ENCODE measurements at places on chromosomes 12 and 14.

GRCh38 chr14:20631023-20631879, 10.2 kb downstream of the OR6S1 start:
- DNase-seq: no peak

GRCh38 chr14:38253676-38254075, 2.2 kb downstream of the CLEC14A start:
- no peak for DNase-seq

DNA sequence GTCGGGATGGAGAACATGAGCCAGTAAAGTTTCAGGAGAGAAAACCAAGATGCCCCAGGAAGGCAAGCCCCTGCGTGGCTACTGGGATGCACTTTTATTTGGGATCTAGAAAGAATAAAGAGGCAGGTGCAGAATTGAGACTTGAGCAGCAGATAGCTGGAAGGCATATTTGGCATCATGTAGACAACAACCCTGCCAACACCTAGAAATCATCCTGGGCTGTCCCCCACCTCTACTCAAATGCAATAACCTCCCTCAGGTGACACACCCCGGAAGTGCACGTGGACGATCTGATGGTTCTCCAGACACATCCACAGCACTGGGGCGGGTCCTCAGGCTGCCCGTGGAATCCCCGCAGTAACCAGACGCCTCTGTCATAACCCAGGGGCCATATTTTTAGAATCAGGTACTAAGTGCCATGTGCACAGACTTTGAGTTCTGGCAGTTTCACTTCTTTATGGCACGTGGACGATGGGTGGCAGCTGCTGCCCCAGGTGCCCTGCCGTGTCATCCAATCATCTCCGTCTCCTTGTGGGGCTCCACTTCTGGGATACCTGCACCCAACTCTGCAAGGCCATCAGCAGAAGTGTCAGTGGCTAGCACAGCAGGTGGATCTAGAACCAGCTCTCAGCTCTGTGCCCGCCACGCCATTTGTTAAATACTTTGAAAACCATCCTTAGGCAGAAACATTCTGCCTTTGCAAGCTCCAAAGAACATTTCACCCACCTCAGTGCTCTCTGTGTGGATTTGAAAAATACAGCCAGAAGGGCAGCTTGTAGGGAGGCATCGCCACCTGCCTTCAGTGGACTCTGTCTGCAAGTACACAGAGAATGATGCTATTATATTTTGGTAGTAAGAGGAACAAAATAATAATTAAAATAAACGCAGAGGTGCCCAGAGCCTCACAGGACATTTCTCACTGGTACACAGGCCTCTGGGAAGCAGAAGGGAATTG, 771.7 kb upstream of the TMEM132C start:
- DNase-seq: no peak

DNA sequence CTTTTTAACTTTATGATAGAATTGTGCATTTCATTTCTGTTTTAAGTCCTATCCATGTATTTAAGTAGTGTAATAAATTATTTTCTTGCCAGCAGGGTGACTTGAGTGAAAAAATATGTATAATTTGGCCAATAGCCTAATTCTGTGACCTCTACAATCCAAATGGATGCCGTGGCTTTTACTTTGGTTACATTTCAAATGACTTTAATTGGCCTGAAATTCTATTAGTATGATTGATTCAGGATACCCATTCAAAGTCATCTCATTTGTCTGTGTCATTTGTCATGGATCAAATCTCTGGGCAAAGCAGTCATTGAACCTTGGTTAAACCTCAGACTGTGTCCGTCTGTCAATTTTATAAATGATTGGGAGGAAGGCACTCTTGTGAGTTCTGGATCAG, 29.6 kb downstream of the CRADD start:
- no peak for DNase-seq

GRCh38 chr14:92105073-92105892, 1.1 kb downstream of the ATXN3 start:
- DNase-seq: no peak

DNA sequence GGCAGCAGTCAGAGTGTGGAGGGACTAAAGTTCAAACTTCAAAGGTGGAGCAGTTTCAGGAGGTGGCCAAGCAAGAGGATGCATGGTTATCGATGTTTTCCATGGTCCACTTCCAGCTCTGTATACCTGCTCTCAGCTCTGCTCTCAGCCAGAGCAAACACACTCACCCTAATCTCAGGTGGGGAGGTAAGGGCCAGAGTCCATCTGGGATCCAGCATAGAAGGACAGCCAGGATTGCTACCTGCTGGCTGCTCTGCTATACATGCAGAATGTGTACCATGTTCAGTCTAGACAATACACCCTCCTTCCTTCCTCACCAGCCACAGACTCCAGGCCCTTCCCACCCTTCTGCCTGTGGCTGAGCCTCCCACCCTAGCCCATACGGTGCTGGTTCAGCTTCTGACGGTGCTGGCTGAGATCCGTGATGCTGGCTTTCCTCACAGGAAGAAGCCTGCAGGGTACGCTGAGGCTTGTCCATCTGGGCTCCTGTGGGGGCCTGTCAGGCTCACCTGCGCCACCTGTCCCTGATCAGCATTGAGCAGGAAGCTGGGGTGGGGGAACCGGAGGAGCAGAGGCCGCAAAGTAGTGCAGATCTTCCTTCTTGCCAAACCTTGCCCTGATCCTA, 2.4 kb downstream of the CBLN3 start:
- no peak for DNase-seq

GRCh38 chr12:76091246-76091754, 6.8 kb upstream of the NAP1L1 start:
- DNase-seq: no peak

DNA sequence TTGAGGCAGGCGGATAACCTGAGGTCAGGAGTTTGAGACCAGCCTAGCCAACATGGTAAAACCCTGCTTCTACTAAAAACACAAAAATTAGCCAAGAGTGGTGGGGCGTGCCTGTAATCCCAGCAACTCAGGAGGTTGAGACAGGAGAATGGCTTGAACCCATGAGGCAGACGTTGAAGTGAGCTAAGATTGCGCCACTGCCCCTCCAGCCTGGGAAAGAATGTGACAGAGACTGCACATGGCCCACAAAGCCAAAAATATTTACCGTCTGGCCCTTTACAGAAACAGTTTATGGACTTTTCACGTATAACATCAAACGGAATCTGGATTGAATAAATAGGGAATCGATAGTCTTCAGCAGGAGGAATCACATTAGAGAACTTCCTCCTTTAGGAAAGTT, 3.5 kb downstream of the RSRC2 start:
- DNase-seq: no peak

DNA sequence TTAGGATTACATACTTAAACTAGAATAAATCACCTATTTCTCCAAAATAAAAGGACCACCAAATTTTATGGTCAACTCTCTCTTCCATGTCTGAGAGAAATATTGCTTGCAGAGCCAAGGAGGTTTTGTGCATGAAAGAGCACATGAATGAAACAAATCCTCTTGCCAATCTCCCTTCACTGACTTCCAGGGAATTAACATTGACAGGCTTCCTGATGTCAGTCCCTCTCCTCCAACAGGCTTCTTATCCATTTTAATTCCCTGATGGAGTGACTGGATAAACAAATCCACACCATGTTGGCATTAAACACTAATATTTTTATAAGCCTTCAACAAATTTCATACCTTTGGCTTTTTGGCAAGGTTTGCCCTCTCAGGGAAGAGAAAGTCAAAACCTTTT, 45.3 kb upstream of the CNTN1 start:
- no peak for DNase-seq

GRCh38 chr12:130281153-130281799, 56.4 kb upstream of the PIWIL1 start:
- DNase-seq: peak; percentile 29

GRCh38 chr12:22881878-22882385, 257.0 kb downstream of the ETNK1 start:
- DNase-seq: no peak

- DNase-seq: no peak
Observed at GRCh38 chr14:91910196-91910595, 37.3 kb downstream of the FBLN5 start.

- DNase-seq: peak; percentile 73
Observed at GRCh38 chr12:82383930-82384552, 25.7 kb downstream of the METTL25 start.

- no peak for DNase-seq
Observed at GRCh38 chr12:46456356-46457334, 84.1 kb upstream of the SLC38A2 start.

- DNase-seq: no peak
Observed at GRCh38 chr12:103462675-103463074, 33.1 kb downstream of the C12orf42 start.

GRCh38 chr14:88194531-88194930, 128.5 kb downstream of the KCNK10 start:
- DNase-seq: no peak

DNA sequence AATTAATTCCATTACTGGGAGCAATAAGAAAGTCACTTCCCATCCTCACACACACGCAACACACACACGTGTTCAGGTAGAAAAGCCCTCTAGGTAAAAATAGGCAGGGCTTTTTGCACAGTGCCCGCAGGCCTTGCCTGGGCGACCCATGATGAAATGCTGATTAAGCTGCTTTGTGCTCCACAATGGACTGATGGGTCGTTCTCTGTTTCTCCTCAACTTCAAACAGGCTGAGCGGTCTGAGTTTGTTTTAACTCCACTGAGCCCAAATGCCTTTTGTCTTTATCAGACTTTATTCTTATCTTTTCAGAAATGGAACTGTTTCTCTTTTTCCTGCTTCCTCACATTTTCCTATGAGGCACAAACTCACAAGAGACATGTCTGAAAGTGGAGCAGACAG, 9.4 kb upstream of the DACT1 start:
- no peak for DNase-seq

DNA sequence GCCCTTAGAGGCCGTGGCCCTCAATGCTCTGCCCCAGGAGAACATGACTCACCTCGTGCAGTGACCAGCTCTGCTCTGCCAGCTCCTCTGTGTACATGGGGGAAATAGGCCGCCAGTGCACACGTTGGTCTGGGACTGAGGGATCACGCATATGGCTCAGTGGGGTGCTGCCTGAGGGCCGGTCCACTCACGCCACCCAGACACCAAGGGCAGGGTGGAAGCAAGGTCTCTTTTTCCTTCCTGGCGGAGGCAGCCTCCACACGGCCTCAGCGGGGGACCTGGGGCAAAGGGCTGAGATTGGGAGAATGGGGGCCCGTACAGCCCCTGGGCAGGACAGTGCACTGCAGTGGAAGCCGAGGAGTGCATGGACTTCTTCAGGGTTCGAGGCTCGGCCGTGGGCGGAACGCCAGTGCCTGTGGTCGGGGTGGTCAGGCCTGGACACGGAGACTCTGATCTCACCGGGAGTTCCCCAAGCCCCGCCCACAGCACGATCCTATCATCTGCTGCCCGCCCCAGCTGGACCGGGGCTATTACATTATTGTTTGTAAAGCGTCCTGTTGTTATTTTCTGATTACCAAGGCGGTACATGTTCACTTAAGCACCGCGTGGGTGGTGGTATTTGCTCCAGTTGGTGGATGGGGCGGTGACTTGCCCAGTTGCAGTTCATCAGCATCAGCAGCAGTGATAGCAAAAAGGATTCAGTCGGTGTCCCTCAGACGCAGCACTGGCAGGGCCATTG, 38.8 kb upstream of the TDRD9 start:
- DNase-seq: no peak

GRCh38 chr14:76268047-76268431, 107.9 kb upstream of the ESRRB start:
- DNase-seq: no peak

- no peak for DNase-seq
Observed at GRCh38 chr14:64695071-64695470, 9.2 kb upstream of the PLEKHG3 start.

DNA sequence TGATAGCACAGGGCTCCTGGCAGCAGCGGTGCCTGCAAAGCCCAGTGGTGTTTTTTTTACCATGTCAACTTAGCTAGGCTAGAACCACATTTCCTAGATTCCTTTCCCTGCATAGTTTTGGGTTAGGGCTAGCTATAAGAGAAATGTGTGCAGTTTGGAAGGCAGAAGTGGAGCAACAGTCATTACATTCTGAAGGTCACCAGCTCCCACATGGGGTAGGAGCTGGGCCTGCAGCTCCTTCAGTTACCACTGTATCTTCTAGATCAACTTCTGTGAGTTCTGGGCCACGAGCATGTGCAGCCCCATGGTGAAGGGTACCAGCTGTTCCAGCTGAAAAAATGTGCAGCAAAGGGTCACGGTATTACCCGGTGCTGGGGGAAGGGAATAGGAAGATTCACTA, 2.3 kb upstream of the SLC25A3 start:
- no peak for DNase-seq

- DNase-seq: no peak
Observed at GRCh38 chr12:93870020-93870795, 193.0 kb downstream of the CRADD start.

GRCh38 chr12:109222062-109222461, 87.0 kb downstream of the FOXN4 start:
- DNase-seq: no peak

DNA sequence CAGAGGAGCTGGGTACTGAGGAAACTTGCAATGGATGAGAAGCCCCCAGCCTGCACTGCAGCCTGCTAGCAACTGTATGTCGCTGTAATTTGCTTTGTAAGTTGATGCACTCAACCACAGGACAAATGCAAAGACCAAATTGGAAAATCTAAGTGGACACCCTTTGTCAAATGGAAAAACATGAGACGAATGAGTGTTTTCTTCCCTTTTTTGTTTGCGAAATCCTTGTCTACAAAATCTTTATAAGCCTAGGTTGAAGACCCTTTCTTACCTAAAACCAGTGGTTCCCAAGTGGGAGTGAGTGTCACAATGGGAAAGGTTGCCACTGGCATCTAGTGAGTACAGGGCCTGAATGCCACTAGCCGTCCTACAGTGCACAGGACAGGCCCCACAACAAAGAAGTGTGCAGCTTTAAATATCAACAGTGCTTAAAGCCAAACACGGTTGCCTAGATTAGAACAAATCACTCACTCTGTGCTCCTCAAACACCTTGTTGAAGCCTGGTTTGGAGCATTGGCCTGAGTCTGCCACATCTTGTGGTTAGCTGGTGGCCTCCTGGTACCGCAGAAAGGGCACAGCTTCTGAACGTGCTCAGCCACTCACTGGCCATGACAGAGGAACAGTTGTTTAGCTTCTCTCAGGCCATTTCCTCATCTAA, 7.6 kb upstream of the VASH1 start:
- no peak for DNase-seq

DNA sequence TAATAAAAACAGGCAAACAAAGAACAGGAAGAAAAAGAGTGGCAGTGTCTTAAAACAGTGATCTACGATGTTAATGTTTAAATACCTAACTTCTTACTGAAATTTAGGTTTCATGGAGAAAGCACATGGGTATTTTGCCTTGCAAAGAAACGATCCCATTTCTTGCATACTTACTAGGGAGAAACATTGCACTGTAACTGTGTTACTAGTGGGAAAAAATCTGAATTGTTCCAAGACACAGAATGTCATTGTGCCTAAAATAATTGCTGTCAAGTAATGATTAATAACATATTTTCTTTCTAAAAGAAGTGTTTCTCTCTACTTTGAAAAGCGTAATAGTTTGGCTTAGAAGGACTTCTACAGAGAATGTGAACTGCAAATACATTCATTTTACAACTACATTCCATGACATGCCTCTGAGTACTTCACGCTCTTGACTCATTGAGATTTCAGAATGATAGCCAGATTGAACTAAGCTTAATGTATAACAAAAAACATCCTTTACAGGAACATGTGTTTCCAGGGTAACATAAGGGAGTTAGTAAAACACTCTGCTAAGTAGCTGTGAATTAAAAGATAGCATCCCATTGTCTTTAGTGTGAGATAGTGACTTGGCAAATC, 256.2 kb upstream of the CPNE8 start:
- no peak for DNase-seq

GRCh38 chr14:64675312-64675711, 28.9 kb upstream of the PLEKHG3 start:
- DNase-seq: no peak

All from muscle of back (tissue), 13 donors.